Activated CD4-positive, alpha-beta T cell treated with anti-CD3 and anti-CD28 coated beads, Interleukin-2, amount 10 ng/mL, durations not matched to agents 24 days and 14 days (primary cell): ENCODE measurements at places on chromosomes 16 and 17.

DNA sequence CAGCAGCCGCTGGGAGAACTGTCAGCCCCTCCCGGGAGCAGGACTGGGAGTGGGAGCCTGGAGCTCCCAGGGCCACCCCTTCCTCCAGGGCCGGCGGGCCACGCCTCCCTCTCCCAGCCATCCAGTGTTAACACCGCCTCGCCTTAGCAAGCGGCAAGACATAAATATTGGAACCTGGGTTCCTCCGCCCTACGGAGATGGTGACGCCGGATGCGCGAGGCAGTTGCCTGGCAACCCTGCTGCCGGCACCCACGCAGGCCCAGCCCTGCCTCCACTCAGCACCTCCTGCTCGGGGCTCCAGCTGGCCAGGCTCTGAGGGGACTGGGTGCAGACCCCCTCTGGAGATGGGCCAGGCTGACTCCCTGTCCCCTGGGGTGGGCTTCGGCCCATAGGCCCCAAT is 27.4 kb upstream of the CACNA1H start:
- DNase-seq, result peak; percentile 72

DNA sequence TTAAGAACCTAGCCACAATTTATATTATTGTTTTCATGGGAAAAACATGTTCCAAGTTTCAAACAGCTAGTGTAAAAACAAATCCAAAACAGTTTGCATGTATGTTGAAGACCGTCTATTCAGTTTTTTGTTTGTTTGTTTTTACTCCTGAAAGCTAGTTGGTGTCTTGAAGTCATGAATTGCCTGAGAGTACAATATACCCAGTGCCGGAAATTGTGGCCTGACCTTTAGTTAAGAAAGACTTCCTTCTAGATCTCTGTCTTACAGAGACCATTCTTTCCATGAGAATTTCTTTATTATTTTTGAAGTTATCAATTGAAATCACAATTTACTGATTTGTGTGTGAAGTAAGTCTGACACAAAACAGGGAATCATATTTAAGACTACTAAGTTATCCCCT is 474.8 kb downstream of the KCNJ2 start:
- no peak for DNase-seq

DNA sequence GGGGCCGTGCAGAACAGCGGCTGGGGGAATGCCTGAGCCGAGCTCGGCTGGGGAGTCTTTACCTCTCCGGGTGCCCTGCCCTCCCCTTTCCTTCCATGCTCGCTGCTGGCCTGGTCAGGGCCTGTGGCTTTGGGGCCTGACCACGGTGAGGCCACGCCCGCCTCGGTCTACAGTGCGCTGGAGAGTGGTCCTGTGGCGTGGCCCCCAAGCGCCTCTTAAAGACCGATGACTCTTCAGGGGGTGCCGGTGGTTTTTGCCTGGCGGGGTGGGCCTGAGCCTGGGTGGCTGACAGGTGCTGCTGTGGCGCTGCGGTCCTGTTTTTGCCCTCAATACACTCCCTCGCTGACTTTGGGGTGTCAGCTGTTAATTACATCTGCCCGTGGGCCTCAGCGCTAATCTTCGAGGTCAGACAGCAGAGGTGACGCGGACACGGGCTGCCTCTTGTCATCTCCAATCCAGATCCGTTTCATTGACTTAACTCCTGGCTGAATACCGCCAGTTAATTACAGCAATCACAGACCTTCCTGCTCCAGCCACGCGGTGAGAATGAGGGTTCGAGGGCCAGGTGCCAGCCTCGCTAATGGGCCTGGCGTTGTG is 29.7 kb downstream of the GSE1 start:
- DNase-seq, result no peak

DNA sequence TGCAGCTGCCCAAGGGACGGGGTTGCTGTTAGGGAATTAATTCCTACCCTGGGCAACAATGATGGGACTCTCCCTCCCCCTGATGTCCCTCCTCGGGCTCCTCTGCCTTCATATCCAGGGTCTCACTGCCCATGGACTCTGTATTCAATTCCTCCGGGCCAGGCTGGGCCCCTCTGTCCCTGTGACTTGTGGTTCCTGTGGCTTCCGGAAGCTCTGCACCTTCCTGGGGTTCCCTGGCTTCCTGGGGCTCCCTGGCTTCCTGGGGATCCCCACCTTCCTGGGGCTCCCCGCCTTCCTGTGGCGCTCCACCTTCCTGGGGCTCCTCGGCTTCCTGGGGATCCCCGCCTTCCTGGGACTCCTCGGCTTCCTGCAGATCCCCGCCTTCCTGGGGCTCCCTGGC is 35.2 kb downstream of the SRL start:
- no peak for DNase-seq

- DNase-seq, result no peak
Observed at GRCh38 chr17:28946239-28946638, 5.1 kb downstream of the PHF12 start.

- DNase-seq, result no peak
Observed at GRCh38 chr17:32269377-32269776, 3.7 kb downstream of the RHBDL3 start.

DNA sequence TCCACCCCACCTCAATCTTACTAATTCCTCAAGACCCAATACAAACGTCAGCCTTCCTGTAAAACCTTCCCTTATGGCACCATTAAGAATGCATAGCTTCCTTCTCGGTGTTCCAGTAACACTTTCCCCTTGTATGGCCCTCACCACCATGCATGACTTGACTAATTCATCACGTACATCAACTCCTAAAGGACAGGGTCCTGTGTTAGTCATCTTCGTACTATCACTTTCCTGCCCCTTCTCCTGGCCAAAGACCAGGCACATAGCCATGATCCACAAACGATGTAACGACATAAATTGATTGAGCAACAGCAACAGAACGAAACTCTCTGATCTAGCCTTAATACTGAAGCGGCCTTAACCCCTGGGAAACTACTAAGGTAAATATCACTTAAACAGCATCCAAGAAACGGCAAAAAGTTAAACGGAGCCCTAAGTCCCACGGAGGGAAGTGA is 612 bp downstream of the PSMD12 start:
- peak; percentile 76 for DNase-seq

GRCh38 chr17:21511363-21512195 is 135.4 kb downstream of the KCNJ12 start:
- DNase-seq, result peak; percentile 87

DNA sequence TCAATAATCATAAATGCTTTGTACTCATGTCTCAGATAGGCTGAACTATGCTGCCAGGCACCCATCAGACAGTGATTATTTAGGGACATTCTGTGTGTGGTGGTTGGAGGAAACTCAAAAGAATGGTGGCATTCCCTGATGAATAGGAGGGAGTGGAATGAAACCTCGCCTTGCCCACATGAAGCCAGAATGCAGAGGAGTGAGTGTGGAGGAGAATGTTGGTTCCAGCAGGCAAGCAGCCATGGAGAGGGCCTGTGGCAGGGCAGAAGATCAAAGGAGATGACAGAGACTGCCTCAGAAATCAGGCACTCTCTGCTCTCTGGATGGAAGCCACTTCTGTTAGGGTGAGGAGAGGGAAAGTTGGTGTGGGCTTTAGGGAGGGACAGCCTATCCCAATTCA is 22.5 kb downstream of the KCTD19 start:
- no peak for DNase-seq

DNA sequence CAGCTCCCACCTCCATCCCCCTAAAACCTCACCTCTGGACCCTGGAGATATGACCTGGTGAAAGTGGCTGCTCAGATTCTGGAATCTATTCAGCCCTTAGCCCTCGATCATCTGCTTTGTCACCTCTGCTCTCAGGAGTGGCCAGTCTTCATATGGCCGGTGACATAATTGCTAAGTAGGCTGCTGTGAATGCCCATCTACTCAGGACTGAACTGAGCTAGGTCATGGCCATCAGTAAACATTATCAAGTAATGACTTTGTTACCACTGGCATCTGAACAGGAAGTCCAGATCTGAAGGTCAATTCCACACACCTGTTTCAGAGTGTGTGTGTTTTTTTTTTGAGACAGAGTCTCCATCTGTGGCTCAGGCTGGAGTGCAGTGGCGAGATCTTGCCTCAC is 78.6 kb downstream of the CDK5R1 start:
- DNase-seq, result no peak

GRCh38 chr17:80863626-80864025 is 128.0 kb upstream of the CHMP6 start:
- DNase-seq, result no peak

GRCh38 chr16:86033016-86033474 is 134.1 kb downstream of the IRF8 start:
- no peak for DNase-seq

DNA sequence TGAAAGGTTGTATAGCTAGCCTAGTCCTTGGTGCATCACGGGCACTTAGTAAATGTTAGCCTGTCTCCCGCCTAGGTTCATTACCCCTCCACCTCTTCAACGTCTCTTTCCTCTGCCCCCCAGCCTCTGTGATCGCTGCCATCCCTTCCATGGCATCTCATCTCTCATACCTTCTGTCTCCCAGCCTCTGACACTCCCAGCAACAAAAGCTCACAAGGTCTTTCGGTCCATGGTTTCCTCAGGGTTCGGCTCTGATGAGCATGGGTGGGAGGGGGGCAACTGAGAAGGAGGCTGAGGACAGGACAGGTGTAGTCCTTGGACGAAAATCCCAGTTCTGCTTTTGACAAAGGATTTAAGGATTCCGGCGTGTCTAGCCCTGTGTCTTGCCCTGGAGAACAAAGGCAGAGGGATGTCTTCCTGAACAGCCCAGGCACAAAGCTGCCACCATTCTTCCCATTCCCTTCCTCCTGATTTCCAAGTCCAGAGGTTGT is 16.7 kb downstream of the CCR7 start:
- no peak for DNase-seq

GRCh38 chr17:77304051-77304745 is 163.4 kb downstream of the SEC14L1 start:
- DNase-seq, result no peak

DNA sequence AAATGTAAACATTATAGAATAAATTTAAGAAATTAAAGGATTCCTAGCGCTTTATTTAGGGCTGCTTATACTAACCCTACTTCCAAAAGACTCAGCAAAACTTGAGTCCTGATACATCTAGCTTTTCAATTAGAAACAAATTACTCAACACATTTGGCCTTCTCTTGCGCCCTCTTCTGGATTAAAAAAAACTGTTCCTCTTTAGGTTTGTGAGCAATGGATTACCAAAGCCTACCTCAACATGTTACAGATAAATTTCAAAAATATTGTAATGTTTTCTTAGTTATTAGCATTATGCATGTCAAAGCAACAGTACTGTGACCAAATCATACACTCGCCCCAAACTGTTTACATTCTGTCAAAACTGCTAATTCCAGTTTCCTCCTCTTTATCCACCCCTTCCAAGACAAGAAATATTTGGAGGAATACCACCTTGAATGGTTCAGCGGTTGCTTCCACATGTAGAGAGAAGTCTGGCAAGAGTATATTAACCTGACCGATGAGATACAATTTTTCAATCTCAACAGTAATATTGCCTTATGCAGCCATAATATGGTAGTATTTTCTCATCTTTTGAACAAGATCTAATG is 2.7 kb downstream of the NUFIP2 start:
- DNase-seq, result peak; percentile 85

DNA sequence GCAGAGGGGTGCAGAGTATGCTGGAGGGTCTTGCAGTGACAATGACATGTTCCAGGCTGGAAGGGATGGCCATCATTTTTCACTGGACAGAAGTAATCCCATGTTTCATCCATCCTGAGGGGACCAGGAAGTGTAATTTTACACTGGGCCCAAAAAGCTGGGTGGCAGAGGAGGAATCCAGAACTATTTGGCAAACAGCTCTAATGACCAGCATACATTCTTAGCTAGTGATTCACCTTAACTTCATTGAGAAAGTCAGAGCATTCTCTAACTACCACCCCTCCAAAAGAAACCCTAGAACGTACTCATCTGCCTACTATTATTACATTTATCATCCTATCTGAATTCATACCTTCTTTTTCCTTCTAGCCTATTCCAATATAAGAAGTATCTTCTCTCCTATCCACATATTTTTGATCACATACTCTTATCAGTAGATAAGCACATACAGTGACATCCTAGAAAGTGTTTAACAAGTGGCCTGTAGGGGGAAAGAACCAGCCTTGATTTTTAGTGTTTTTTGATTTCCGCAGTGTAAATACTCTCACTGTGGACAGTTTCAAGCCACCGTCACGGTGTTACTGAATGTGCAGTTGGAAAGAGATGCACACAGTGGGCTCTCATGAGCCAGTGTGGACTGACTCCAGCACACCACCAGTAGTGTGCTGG is 118.1 kb downstream of the FTO start:
- no peak for DNase-seq

DNA sequence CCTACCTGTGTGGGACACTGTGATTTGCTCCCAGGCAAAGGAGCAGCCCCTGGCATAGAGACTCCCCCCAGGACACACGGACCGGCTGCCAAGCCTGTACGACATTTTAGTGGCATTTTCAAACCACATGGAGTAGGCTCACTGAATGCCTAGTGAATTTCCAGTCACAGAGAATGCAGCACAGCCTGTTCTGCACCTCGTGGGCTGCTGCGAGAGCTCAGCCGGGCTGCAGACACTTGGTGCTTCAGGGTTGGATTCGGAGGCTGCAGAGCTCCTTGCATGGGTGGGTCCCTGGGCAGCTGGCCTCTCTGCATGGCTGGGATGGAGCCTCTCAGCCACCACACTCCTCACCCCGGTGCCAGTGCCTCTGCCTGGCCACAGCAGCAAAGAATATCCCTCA is 51.2 kb upstream of the HNF1B start:
- no peak for DNase-seq

- no peak for DNase-seq
Observed at GRCh38 chr17:81237591-81238489, 1.0 kb downstream of the TEPSIN start.

- DNase-seq, result no peak
Observed at GRCh38 chr17:63071797-63072196, 105.8 kb downstream of the TANC2 start.

DNA sequence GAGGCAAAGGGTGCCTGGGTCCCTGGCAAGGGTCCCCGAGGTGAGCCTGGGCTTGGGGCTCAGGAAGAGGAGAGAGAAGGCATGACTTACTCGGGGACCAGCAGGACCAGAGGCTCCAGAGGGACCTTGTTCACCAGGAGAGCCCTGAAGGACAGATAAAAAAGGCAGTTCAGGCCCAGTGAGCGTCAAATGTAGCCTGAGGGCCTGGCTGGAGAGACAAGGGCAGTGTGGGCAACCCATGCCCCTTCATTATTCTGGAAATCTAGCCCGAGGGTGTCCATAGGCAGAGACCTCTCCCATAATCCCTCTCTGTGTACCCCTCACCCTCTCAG is 14.1 kb downstream of the COL1A1 start:
- DNase-seq, result no peak

DNA sequence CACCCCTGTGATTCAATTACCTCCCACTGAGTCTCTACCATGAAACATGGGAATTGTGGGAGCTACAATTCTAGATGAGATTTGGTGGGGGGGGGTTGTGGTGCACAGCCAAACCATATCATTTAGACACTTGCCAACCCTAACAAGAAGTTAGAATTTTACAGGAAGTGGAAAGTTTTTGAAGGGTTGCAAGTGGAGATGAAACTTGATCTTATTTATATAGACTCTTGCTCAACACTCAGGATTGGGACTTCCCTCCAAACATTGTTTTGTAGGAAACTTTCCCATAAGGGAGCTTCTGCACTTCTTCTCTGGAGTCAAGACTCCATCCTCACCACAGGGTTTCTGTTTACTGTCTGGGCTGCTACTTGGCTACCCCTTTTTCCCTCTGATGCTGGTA is 266.7 kb upstream of the CDH11 start:
- DNase-seq, result no peak
